ENCODE measurements at places on chromosomes 3 and 15. TPM values are rescaled to one million over a fixed set of nuclear protein-coding genes. Genes with fewer than 3 reads are reported as not detected.
A peak's percentile ranks its signal among the peaks of the same experiment; 100 is the strongest.

- peak; percentile 27 for DNase-seq
Observed at GRCh38 chr3:151290673-151291072, 12.3 kb upstream of the P2RY14 start.

DNA sequence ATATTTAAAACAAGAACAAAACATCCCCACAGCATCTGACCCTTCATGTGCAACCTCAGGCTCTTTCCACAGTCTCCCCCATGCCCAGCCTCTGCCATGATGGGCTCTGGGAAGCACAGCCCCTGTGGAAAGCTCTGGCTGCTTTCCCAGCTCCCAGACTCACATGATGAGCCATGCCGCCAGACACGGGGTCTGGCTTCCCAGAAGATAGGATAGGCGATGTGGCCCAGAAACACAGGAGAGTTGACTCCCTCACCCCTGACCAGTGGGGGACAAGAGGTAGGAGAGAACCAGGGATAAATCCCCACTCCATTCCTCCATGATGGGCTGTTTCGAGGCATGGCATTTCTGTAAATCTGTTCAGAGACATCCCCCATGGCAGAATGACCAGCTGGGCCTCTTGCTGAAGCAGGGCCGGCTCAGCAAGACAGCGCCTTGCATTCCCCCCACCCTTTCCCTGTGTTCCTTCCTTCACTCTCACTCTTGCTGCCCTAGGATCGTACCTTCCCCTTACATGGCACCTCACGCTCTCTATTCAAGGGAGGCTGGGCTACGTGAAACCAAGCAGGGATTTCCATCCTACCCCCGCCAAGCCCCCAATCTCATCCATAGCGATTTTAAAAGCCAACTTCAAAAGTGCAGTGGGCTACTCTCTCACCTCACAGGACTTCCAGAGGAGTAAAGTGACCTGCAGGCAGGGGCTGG lies 192.4 kb downstream of the ABHD5 start:
- no peak for DNase-seq

DNA sequence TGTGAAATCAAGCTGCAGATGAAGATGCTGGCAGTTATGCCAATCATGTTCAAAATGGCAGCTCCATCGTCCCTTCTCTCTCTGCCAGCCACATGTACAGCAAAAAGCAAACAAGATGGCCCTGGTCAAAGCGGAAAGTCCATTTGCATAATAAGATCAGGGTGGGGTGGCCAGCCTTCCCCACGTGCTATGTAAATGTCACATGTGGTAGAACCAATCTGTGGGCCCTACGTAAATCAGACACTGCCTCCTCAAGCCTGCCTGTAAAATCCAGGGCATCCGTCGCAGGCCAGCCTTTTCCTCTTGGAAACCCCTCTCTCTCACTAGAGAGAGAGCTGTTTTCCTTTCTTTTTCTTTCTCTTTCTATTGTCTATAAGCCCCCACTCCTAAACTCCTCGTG lies 243.5 kb upstream of the KBTBD8 start:
- DNase-seq, result no peak

GRCh38 chr15:23869396-23869795 lies 182.3 kb upstream of the NDN start:
- no peak for DNase-seq

GRCh38 chr15:100060276-100060926 lies 281.4 kb downstream of the ADAMTS17 start:
- DNase-seq, result peak; percentile 44

DNA sequence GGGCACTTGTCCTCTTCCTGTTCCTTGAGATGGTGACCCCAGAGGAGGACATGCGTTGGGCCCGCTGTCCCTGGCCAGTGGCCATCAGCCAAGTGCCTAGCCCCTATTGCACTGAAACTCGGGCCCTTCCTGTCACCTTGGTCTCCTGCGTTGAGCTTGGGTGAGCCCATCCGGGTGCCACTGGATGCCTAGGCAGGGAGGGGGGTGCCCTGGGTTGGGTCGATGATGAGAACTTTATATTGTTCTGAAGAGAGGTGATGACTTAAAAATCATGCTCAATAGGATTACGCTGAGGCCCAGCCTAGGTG lies 221.8 kb downstream of the SNRPN start:
- DNase-seq, result no peak

- DNase-seq, result no peak
Observed at GRCh38 chr3:16589867-16590624, 15.2 kb downstream of the DAZL start.

GRCh38 chr15:57135800-57136199 lies 217.4 kb downstream of the TCF12 start:
- DNase-seq, result no peak

- DNase-seq, result no peak
Observed at GRCh38 chr3:142931222-142931621, 32.3 kb downstream of the PAQR9 start.

GRCh38 chr3:135081451-135081850 lies 286.4 kb downstream of the EPHB1 start:
- no peak for DNase-seq

GRCh38 chr3:165643425-165643824 lies 193.8 kb downstream of the BCHE start:
- DNase-seq, result peak; percentile 37

DNA sequence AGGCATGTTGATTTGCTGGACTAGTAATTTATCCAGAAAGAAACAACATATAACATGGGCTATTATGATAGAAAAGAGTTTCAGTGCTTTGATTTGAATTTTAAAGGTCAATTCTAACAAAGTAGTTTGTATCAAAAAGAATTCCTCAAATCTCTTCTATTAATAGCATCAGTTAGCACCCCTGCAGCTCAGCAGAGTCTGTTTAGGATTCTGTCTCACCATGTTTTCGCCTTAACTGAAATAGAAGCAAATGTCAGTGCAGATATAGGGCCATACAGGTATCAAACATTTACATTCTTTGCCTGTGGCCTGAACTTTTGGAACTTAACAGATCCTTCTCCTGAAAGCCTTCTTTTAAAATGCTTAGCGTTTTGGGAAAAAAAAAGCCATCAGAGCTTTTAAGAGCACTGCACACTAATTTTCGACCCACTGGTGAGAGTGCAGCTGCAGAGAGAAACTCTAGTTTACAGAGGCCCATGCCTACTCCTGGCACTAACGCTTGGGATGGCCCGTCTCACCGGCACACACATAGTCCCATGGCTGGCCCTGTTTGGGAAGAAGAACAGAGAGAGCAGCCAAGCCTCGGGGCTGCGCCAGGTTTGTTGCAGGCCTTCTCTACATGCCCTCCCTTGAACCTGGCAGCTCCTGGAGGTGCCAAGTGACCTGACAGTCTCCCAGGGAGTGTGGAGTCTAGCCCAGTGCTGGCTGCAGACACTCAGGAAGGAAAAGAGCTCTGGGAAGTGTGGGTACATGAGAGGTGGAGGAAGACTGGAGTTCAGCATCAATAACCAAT lies 9.9 kb upstream of the PAQR9 start:
- DNase-seq, result no peak

DNA sequence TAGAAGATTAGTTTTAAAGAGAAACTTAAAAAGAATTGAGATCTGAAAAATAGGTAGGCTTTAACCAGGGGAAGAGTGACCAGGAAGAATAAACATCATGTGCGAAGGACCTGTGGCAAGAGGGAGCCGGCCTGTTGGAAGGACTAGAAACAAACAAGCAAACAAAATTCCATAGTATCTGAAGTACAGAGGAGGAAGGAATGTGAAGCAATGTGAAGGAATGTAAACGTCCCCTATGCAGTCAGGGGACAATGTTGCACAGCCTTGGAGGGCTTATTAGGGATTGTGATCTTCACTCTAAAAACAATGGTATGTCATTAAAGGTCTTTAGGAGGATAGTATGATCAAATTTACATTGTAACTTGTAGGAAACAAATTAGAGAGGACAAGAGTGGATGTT lies 84.4 kb upstream of the PLCL2 start:
- DNase-seq, result no peak

- peak; percentile 76 for DNase-seq
Observed at GRCh38 chr15:101213570-101213969, 38.3 kb downstream of the CHSY1 start.

DNA sequence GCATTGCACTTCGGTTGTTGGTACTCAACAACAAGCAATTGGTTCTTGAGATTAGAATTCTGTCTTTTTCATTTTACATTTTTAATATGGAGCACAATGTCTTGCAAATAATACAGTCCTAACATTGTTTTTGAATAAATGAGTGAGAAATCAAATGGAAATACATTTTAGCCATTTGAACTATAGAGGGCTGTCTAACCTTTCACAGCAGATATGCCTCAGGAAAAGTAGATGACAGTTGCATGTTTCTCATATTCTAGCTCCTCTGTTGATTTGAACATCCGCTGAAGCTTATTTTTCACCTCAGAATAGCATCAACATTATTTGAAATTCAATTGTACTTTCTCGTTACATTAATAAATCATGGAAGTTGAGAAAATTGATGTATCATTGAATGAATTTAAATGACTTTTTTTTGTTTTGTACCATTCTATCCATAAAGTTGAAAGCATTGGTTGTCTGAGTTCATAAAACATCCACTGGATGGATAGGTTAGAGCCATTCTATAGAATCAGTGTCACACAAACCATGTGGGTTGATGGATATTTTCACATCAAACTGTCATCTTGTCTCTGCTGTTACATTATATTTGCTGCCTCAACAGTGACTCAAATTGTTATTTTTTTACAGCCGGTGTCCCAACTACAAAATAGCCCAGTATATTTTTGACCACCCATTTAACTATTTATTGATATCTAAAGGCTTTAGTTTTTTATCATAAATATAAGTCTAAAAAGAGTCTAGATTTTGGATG lies 928.3 kb downstream of the NSUN3 start:
- no peak for DNase-seq

AGBL1 gene
- not detected for polyA plus RNA-seq

SLC22A13 gene
- polyA plus RNA-seq, result not detected

CACNA1D gene
- polyA plus RNA-seq, result not detected

SRGAP3 gene
- polyA plus RNA-seq, result 5.0 TPM

CELSR3 gene
- polyA plus RNA-seq, result 0.42 TPM

RETNLB gene
- polyA plus RNA-seq, result not detected

RBPMS2 gene
- not detected for polyA plus RNA-seq

GOLGA8Q gene
- polyA plus RNA-seq, result not detected
